ENCODE measurements at places on chromosomes 5 and 9.

DNA sequence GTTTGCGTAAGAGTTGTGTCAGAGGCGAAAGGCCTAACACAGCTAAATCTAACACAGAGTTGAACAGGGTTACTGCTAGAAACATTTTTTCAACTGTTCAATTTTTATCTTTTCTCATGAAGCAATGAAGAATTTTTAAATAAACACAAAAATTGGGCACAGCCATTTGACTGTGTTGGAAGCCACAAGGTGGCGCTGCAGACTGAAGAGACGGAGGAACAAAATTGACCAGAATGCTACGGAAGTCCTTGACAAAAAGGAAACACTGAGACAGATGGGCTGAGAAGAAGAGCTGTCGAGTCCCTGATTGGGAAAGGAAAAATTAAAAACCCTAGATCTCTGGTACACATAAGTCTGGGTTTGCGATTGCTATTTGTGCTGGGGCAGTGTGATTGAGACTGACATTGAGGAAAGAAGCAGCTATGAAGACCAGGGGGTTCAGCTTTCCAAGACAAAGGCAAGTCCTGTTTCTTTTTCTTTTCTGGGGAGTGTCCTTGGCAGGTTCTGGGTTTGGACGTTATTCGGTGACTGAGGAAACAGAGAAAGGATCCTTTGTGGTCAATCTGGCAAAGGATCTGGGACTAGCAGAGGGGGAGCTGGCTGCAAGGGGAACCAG is at the start of gene PCDHB9:
PCDHB9 (plus strand) TSS at position 265 of the 616 bp plus-strand sequence; CDS start at position 423, 158 bp downstream.
- DNase-seq: no peak

GRCh38 chr5:160262151-160263074 is 33.1 kb downstream of the FABP6 start:
- DNase-seq: no peak

DNA sequence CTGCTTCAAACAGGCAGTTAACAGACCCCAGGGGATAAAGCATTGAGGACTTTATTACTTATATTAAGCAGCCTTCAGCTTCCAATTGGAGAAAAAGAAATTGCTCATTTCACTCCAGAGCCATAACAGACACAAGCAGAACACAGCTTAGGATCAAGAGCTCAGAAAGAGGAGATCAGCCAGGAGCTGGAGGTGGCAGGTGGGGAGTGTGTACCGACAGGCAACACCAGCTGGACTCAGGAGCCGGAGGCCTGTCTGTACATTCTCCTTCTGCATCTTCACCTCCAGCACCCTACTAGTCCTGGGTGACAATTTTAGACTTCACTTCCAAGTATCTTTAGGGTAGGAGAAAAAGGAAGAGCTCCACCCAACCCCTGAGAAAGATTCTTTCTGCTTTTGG is 35.8 kb downstream of the NRG2 start:
- DNase-seq: no peak

GRCh38 chr5:157025093-157025698 is 33.7 kb downstream of the HAVCR1 start:
- DNase-seq: no peak

DNA sequence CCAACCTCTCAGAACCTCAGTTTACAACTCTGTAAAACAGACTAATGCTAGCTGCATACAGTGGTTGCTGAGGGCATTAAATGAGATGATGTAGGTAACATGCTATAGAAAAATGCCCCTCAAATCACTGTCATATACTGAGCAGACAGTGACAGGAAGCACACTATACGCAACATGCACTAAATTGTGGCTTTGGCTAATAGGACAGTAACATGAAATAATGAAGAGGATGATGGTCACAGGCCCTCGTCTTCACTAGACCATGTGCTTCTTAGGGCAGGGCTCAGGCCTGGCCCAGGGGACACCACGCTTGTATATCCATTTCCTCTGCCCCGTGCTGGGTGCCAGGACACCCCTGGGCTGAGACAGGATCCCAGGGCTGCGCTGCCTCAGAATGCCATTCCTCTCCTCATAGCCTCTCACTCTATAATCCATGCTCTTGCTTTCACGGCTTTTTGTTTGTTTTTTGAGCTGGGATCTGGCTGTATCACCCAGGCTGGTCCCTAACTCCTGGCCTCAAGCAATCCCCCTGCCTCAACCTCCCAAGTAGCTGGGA is 18.9 kb downstream of the CSF1R start:
- DNase-seq: no peak

GRCh38 chr9:109423877-109424276 is 74.2 kb downstream of the PTPN3 start:
- peak; percentile 11 for DNase-seq

DNA sequence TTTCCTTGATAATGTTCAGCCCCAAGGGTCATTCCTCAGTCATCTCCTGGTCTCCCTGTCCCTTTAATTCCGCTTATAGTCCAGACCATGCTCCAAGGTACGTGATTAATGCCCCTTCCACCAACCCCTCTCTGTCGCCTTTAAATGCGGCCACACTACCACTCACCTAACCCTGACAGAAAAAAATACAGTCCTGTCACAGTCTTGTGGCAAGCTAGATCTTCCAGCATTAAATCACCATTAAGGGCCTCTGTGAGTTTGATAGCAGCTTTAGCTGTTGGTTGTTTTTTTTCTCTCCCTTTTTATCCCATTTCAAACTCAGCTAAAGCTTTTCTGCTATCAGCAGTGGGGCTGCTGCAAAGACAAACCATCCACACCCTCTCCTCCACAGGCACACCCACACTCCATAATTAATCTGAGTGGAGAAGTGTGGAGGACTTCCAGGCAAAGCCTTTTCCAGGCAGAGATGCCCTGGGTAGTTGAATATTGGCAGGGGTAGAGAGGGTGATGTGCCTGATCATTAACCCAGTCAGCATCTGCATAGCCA is 522.7 kb upstream of the CLINT1 start:
- DNase-seq: no peak

DNA sequence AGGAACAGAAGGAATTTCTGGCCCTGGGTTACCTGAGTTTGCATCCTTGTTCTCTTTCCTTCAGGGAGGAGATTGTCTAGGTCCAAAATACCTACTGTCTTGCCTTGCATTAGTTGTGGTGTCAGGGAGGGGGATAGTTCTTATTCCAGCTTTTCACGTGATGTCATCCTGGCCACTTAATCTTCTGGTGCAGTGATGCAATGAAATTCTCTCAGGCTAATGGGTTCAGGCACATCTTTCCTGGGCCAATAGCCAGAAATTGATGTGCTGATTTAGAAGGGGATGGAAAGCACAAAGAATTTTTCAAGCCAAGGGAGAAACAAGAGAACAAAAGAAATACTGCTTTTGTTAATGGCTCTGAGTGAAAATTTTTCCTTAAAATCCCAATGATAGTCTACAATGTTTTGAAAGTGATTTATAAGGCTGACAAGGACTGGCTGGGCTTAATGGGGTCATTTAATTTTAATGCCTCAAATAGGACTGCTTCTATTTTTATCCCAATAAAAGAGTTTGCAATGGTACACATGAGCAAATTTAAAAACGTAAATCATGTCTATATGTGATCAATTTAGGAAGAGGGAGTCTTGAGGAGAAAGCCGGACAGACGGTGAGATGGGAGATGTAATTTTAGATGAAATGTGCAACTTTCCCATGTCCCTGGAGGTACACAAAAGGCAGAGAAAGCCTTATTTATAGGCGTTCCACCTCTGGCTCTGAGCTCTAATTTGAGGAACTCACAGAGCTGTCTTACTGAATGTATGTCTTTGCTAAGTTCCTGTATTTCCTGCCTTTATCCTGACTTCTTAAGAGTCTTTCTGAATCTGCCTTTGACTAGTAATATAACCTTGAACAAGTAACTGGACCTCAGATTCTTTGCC is 89.3 kb upstream of the SV2C start:
- DNase-seq: no peak

DNA sequence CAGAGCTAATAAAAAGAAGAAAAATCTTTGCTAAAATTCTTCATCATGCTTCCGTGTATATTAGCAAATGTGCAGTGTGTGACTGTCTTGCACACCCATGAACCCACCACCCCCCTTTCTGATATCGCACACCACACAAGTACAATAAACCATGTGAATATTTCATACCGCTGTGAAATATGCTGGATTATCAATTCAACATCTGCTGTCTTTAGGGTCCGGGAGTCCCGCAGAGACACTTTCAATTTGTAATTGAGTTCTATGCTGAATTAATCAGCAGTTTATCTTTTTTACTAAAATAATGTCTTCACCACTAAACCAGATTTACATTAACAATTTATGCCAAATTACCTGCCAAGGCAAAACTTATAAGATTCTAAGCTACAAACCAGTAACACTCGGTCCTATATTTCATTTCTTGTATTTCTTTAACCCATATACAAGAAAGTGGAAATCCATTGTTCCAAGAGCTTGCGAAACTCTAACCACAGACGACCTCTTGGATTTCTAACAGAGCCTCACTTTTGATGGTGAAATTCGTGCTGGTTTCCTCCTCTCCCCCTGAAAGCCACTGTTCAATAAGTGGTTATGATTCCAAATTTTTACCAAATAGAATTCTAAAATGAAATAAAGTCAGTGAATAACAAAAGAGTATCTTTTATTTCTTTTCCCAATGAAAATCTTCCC is 44.2 kb downstream of the PSMB7 start:
- peak; percentile 56 for DNase-seq
